Left lobe of liver (tissue), 2 donors: ENCODE measurements at places on chromosomes 11 and 22. TPM values are rescaled to one million over a fixed set of nuclear protein-coding genes. Genes with fewer than 3 reads are reported as not detected.
A peak's percentile ranks its signal among the peaks of the same experiment; 100 is the strongest.

The CCDC89 gene
- total RNA-seq = 0.28 TPM

The ZFP91 gene
- total RNA-seq = 19.3 TPM

The FADS3 gene
- 15.0 TPM for total RNA-seq

The NAALADL1 gene
- total RNA-seq = 0.78 TPM

The SESN3 gene
- total RNA-seq = 7.0 TPM

The EEF1G gene
- 441 TPM for total RNA-seq

The CD3E gene
- 1.5 TPM for total RNA-seq

The FREY1 gene
- total RNA-seq = 0.68 TPM

The KCNJ11 gene
- total RNA-seq = 4.0 TPM

The MUC6 gene
- 1.0 TPM for total RNA-seq

The PDGFD gene
- total RNA-seq = 0.96 TPM

The LIF gene
- total RNA-seq = 0.38 TPM

The ZP1 gene
- not detected for total RNA-seq

The ANGPTL5 gene
- total RNA-seq = not detected

The TCN1 gene
- total RNA-seq = 0.45 TPM

GRCh38 chr11:25159341-25159740, 662.5 kb downstream of the LUZP2 start:
- no peak for DNase-seq

- no peak for DNase-seq
Measured at GRCh38 chr11:7651140-7651551, 22.2 kb downstream of the CYB5R2 start.

GRCh38 chr11:11594162-11594561, 27.6 kb downstream of the GALNT18 start:
- no peak for DNase-seq

- DNase-seq = no peak
Measured at GRCh38 chr11:44609783-44610155, 44.3 kb downstream of the CD82 start.

GRCh38 chr11:76376746-76377558, 4.0 kb downstream of the THAP12 start:
- DNase-seq = no peak

DNA sequence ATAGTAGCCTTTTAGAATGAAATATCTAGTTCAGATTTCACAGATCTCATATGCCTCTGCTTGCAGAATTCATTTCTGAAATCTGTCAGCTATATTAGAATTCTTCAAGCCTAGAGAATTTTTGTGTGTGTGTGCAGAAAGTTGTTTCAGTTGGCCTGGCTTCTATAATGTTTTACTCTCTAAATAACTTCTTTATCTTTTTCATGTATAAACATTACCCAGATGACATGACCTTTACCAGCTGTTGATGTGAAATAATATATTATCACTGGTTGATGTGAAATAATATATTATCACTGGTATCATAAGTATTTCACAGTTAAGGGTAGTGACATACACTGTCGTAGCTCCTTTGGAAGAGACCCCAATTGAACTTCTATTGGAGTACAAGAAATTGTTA, 72.8 kb downstream of the ALX4 start:
- DNase-seq = no peak

GRCh38 chr11:127345819-127346459, 345.4 kb upstream of the KIRREL3 start:
- DNase-seq = no peak

DNA sequence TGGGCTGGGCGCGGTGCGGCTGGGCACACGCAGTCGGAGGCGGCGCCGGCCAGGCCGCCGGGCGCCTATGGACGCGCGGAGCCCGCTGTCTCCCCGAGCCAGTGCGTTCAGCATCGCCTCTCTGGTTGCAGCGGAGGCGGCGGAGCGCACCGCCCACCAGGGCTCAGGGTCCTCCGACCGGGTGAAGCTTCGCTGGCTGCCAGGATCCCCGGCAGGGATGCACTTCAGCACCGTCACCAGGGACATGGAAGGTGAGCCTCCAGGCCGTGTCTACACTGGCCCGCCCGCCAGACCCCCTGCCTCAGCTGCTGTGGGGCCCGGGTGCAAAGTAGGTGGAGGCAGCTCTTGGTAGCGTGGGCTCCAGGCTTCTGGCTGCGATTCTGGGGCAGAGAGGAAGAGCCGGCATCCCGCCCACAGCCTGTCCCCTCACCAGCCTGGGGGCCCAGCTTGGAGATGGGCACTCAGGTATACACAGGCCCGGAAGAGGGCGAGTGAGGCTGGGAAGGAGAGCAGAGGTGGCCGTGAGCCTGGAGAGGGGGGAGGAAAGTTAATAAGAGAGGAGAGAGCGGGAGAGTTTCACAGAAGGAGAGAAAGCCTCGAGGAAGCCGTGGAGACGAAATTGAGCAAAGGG, 1.0 kb upstream of the TBX1 start:
- no peak for DNase-seq

GRCh38 chr11:78914503-78914902, 339.8 kb upstream of the NARS2 start:
- DNase-seq = no peak

- no peak for DNase-seq
Measured at GRCh38 chr11:16895306-16895705, 118.9 kb downstream of the PLEKHA7 start.

DNA sequence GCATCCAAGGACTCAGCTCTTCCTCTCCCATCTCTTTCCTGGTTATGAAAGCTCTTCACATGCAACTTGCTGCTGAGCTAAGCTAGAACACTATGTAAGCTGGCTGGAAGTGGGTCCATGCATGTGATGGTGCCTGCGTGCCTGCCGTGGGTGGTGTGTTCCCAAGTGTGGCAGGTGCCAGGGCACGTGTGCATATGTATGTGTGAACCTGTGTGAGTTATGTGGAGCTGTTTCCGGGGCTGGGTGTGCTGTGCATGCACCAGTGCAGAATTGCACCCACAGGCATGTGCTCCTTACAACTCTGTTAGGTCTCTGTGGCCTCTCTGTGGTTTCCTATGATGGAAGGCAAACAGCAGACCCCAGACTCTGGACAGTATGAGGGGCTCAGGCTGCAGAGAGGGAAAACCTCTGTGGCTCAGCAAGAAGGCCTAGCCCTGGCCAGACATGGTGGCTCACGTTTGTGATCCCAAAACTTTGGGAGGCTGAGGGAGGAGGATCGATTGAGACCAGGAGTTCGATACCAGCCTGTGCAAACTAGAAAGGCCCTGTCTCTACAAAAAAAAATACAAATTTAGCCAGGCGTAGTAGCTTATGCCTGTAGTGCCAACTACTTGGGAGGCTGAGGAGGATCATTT, 4.1 kb upstream of the P2RY6 start:
- DNase-seq = peak; percentile 28

DNA sequence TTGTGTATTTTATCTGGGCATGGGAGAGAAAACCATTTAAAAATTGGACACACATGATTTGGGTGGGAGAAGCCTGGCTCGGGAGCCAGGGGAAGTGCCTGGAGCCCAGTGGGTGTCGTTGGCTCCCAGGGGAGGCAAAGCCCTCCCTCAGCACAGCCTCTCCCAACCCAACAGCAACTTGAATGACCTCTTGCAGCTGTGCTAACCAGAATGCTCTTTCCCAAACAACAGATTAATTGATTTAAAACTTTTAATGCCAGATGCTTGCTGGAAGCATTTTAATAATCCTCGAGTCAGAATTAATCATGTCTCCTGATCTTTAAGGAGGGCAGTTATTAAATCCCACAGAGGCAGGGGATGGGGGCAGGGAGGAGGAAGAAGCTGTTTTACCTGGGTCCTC, 401.6 kb downstream of the BUD13 start:
- no peak for DNase-seq

DNA sequence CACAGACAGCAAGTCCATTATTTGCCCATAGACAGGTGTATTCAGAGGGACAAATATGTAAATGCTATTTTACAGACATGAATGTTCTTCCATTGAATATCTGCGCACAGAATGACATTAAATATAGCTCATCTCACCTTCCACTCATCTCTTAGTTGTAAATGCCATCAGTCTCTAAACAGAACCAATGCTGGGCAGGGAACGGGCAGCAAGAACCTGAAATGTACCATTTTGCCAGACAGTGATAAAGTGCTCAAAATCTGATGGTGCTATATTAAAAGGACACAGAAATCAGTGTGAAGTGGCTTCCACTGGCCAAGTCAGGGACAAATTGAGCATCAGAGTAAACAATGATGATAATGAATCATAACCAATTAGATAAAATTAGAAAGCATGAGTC, 10.0 kb upstream of the OR8B4 start:
- no peak for DNase-seq

- no peak for DNase-seq
Measured at GRCh38 chr11:96658436-96658835, 268.6 kb downstream of the JRKL start.

- DNase-seq = peak; percentile 21
Measured at GRCh38 chr22:46902436-46902835, 140.0 kb downstream of the TBC1D22A start.

DNA sequence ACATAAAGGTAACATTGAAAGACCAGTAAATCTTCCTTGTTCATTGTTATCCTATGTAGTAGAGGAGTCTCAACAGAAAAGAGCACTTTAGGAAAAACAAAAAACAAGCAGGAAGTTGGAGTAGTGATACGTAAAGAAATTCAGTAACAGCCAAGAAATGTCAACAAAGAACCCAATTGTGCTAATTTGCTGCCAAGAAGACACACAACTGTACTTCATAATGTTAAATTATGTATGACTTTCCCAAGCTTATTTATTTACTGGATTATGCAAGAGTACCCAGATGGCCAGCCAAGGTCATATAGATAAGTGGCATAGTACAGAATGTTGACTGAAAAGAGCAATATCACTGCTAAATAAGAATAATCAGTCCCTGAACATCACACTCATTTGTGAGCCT, 264.7 kb upstream of the CCDC179 start:
- DNase-seq = no peak

- DNase-seq = no peak
Measured at GRCh38 chr22:37951305-37951704, 2.1 kb downstream of the C22orf23 start.

GRCh38 chr22:47850644-47851151, 1088.2 kb downstream of the TBC1D22A start:
- DNase-seq = no peak

DNA sequence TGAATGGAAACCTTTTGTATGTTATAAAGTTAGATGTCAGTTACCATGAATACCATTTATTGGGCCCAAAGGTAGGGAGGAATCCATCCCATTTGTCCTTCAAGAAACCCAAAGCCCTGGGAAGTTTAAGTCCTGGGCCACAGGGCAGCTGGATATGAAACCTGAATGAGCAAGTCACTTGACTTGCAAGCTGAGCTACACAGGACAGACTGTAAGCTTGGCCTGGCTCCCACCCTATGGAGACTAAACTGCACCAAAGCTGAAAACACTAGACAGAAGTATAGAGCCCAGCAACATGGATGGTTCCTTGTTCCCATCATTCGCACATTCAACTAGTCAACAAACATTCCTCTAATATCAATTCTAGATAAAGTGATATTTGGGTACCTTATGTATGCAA, 71.3 kb downstream of the KCNC1 start:
- DNase-seq = no peak

DNA sequence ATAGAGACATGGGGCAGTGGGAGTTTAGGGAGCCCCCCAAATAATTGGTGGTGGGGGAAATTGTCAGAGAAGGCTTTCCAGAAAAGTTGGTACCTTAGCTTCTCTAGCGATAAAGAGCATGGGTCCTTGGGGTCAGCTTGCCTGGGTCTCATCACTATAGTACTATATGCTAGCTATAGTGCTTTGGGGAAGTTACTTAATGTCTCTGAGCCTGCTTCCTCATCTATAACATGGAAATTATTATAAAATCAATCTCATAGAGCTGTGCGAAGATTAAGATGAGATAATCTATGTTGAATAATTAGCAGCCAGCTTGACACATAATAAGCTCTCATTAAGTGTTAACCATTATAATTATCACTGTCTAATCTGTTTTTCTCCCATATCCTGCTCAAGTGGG, 41.2 kb downstream of the STIM1 start:
- DNase-seq = no peak

DNA sequence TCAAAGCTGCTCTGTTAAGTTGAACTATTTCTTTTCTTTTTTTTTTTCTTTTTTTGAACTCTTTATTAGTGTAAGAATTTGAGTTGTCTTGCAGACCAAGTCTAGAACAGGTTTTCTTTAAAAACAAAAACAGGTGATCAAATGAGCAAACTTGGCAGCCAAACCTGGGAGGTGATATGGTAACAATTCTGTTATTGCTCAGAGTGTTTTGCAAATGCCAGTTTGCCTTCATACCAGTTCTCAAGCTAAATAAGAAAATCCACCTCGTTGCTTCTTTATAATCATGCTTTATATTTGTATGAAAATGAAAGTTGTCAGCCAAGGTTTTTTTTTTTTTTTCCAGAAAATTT, 76.9 kb downstream of the DEPDC5 start:
- DNase-seq = no peak

- DNase-seq = no peak
Measured at GRCh38 chr11:126163074-126163700, 48.3 kb downstream of the RPUSD4 start.

- DNase-seq = no peak
Measured at GRCh38 chr11:75240311-75241035, at the start of gene TPBGL. TPBGL (plus strand) TSS chr11:75240774; CDS start chr11:75241050, 276 bp downstream.

- DNase-seq = no peak
Measured at GRCh38 chr22:48245196-48245485, 1482.7 kb downstream of the TBC1D22A start.

- peak; percentile 96 for DNase-seq
Measured at GRCh38 chr11:108115500-108116140, 5.7 kb upstream of the ACAT1 start.

DNA sequence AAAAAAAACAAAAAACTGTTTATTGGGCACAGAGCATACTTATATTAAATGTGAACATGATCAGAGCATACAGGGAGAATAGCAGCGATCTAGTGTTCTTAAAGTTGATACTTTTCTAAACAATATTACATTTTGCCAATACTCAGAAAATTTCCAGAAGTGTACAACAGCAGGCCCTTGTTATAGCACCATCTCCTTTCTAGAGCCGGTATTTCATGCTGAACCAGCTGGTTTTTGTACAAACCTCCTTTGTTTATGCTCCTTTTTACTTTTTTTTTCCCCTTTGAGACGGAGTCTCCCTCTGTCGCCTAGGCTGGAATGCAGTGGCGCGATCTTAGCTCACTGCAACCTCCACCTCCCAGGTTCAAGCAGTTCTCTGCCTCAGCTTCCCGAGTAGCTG, 90.7 kb downstream of the PPP6R3 start:
- no peak for DNase-seq

GRCh38 chr11:16791191-16791961, 52.9 kb downstream of the C11orf58 start:
- DNase-seq = no peak

- DNase-seq = peak; percentile 71
Measured at GRCh38 chr11:57277845-57278720, 41.0 kb upstream of the APLNR start.

GRCh38 chr22:32034275-32034674, 8.8 kb upstream of the SLC5A1 start:
- DNase-seq = no peak
